ENCODE measurements at places on chromosomes 6 and 20.

DNA sequence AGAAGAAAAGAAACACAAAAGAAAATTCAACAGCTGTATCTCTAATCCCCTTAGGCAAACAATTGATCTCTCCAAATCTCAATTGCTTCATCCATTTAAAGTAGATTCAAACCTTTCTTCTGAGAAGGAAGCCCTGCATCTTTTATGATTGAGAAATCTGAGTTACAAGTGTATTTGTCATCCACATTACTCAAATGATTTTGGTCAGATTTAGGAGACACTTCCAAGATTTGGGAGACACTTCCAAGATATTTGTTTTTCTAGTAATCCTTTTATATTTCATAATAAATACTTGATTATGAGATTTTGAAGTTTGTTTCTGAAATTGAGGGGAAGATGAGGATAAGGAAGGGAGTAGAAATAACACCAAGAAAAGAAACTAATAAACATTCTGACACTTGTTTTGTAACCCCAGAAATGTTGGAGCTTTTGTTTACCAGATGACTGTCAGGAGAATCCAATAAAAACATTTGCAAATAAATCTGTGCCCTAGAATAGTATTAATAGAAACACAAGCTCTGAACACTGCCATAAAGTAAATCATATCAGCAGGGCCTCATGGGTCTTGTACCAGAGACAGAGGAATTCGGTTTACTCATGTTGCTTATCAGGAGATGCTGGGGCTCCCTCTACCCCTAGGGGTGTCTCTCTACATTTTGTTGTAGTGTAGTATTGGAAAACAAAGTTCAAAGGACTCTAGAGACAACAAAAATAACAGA lies 314.3 kb upstream of the NT5E start:
- no peak for DNase-seq

GRCh38 chr6:113894712-113895674 lies 37.8 kb downstream of the MARCKS start:
- no peak for DNase-seq

DNA sequence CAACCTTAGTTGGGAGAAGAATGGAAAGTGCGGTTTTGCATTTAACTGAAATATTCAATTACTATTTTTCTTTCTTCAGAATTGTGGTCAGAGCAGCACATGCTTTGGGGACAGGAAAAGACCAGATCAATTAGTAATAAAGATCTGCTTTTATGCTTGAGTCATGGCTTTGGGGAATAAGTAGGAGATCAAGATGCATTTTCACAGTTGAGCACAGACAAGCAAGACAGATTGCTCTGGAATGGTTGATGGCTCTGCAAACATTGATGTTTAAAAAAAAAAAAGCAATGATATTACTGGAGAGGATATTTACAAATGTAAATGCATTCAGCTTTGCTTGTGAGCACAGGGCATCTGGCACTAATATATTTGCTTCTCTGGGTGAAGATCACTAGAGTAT lies 224.4 kb upstream of the SASH1 start:
- DNase-seq = no peak

DNA sequence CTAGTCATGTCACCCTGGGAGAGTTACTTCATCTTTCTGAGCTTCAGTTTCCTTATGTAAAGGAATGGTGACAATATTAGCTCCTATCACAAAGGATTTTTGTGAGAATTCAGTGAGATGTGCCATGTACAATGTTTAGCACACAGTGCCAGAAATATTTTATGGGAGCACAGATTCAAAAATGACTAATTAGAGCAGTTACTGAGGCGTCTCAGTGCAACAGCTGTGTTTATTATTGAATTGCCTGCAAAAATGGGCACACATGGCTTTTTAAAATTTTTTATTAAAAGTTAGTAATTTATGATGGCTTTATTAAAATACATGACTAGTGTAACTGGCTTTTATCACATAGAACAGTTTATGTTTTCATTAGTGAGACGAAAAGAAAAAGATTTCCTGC lies 134.3 kb upstream of the AHI1 start:
- no peak for DNase-seq

GRCh38 chr6:147298461-147298860 lies 94.2 kb downstream of the STXBP5 start:
- DNase-seq = no peak

DNA sequence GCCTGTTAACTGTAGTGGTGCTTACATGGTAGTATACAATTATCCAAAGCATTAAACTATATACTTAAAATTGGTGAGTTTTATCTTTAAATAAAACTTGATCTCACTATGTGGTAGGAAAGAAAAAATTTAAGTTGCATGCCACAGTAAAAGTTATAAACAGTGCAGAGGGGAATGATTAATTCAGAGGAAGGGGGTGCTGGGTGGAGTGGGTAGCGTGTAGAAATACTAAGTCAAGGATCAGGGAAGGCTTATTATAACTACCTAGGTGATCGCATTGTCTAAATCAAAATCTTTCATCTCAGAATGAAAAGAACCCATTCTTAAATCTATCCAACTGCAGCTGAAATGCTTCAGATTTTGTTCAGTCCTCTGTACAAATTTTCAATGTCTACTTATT lies 428.3 kb downstream of the ADGRB3 start:
- DNase-seq = no peak

DNA sequence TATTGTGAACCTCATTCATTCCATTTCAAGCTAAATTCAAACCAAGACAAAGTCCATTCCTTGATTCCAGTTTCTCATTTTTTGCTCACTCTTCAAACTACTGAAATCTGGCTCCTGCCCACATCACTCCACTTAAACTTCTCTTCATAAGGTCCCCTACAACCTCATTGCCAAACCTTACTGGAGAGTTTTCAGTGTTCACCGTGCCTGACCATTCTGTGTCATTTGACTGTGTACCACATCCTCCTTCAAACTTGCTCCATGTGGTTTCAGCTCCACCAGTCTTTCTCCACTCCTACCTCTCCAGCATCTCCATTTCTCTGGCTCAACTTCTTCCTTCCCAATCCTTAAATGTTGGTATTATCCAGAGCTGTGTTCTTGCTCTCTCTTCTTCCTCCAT lies 38.5 kb upstream of the TAB2 start:
- DNase-seq = no peak

GRCh38 chr6:119090256-119090655 lies 11.8 kb upstream of the FAM184A start:
- DNase-seq = no peak

- DNase-seq = no peak
Measured at GRCh38 chr20:57794600-57795341, 85.0 kb upstream of the PMEPA1 start.

DNA sequence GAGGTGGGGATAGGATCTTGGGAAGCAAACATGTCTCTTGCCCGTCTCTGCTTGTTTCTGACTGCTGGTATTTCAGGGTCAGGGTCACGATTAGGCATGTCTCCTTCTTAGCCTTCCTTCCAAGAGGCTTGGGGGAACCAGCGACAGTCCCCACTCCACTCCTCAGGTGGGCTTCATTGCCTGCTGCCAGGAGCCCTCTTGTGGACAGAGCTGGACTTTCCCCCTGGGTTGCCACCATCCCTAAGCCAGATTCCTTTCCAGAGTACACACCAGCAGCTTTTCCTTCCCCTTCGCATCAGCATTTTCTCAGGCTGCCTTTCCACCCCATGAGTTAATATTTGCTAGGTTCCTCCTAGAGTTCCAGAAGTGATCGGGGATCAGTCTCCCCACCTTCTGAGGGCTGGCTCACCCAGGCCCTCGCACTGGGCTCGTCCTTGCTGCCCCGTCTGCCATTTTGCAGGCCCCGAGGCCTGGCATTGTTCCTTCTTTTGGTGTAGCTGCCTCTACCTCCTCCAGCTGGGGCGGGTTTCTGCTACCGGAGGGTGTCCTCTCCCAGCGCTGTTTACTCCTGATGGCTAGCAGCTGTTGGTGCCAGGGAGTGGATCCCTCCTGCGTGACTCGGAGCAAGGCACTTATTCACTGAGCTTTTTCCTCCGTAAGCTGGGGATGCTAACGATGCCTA lies 8.8 kb upstream of the C20orf144 start:
- peak; percentile 30 for DNase-seq

- no peak for DNase-seq
Measured at GRCh38 chr6:39005774-39006173, 42.8 kb upstream of the GLP1R start.

GRCh38 chr6:123338394-123338793 lies 298.4 kb downstream of the TRDN start:
- no peak for DNase-seq

DNA sequence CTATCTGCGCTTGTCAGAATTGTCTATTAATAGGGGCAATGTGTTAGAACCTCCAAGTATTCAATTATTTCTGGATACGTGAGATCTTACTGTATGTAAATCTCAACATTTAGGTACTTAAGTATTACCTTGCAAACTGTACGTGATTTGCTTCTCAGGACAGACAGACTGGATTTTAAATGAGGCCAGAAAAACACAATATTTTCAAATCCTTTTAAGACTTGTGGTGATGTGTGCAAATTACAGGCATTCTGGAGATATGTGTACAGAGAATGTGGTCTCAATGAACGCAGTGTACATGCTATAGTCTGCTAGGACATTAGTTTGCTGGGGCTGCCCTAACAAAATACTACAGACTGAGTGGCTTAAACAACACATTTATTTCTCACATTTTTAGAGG lies 16.9 kb downstream of the CCR6 start:
- DNase-seq = no peak

GRCh38 chr20:38840894-38841470 lies 35.5 kb downstream of the PPP1R16B start:
- no peak for DNase-seq

DNA sequence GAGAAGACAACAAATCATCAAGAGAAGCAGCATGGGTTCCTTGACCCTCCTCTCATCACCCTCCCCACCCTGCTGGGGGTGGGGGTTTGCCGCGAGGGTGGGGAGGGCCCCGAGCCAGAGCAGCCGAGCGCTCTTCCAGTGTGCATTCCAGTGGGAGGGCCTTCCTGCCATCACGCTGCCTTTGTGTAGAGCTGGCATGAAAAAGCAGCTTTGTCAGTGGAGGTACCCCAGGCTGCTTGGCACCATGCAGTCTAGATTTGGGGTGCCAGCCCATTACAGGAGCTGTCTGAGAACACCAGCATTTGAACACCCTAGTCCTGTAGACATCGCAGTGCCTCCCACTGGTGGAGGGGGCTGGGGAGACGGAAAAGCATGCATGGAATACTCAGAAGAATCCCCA lies 12.2 kb downstream of the BAK1 start:
- no peak for DNase-seq

DNA sequence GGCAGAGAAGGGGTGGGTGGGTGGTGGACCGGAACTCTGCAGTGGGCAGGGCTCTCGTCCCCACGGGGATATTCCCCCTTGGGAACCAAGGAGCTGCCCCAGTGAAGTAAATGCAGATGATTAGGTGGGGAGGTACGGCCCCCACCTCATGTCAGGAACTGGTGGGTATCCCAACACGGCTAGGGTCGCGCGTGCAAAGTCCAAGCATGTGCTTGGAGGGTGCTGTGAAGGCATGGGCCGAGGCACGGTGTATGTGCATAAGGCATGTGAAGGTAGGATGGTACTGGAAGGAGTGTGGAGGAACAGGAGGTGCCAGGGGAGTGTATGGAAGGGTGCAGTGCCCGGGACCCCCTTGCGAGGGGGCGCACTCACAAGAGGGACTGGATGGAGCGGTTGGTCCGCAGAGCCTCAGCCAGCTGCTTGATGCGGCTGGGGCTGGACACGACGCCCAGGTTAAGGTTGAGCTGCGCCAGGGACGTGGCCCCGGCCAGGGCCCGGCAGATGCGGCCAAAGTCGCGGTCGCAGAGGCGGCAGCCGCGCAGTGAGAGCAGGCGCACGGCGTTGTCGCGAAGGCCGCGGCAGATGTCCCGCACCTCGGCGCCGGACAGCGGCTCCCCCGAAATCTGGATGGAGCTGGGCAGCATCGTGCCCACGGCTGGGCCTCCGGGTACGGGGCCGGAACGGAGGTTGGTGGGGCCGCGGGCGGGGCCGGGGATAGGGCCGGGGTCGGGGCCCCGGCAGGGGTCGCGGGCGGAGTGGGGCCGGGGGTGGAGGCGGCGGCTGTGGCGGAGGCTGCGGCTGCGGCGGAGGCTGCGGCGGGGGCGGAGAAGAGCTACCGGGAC lies 783 bp downstream of the LRRC73 start:
- DNase-seq = no peak

GRCh38 chr6:113120224-113120581 lies 736.9 kb upstream of the MARCKS start:
- no peak for DNase-seq

DNA sequence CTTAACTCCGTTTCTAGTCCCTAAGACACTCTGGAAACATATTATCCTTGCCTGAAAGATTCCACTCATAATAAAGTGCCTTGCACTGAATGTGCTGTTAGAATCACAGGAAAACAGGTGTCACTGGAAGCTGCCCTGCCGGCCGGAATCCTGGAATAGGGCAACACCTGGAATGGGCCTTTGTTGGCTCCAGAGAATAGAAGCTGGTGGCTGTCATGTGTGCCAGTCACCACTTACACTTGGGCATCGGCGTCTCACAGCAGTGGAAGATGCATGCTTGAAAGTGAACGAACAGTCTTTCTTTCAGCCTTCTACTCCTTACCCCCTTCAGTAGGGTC lies 90.8 kb upstream of the AFDN start:
- no peak for DNase-seq

DNA sequence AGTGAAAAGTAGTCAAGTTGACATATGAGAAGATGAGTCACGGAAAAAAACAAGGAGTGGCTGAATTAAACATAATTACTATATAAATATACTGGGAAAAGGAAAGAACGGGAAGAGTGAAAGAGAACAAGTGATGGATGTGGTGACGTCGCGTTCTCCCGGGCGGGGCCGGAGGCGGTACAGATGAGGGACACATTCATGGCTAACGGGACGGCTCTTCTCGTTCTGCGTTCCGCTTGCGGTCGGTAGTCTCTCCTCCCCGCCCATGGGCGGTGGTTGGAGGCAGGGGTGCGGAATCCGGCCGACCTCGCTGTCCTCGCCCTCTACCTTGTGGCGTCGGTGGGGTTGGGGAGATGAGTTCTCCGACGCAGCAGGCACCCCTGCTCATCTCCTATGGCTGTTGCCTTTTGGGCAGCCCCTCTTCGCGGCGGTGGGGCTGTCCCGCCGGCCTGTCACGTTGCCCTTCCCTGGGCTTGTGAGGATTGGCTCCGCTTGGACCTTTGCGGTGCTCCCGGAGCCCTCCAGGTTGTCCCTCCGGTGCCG lies 22.5 kb downstream of the HLA-G start:
- no peak for DNase-seq

DNA sequence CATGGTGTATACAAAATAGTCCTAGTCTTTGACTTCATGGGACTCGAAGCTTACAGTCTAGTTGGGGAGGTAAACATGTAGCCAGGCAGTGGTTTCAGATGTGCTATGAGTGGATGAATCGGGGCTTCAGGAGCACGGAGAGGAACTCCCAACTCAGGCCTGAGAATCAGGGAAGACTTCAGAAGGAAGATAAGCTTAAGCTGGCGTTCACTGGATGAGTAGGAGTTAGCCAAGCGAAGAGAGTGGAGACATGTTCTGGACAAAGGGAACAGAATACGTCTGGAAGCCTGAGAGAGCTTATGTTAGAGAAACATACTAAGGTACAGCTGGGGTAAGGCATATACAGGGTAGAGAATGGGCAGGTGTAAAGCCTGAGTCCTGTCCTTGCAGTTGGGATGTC lies 8.8 kb downstream of the CARMIL1 start:
- DNase-seq = no peak

Data from naive thymus-derived CD4-positive, alpha-beta T cell (primary cell).